Activated CD4-positive, alpha-beta T cell treated with anti-CD3 and anti-CD28 coated beads for 4 hours (primary cell): ENCODE measurements at places on chromosomes 7 and 10.

DNA sequence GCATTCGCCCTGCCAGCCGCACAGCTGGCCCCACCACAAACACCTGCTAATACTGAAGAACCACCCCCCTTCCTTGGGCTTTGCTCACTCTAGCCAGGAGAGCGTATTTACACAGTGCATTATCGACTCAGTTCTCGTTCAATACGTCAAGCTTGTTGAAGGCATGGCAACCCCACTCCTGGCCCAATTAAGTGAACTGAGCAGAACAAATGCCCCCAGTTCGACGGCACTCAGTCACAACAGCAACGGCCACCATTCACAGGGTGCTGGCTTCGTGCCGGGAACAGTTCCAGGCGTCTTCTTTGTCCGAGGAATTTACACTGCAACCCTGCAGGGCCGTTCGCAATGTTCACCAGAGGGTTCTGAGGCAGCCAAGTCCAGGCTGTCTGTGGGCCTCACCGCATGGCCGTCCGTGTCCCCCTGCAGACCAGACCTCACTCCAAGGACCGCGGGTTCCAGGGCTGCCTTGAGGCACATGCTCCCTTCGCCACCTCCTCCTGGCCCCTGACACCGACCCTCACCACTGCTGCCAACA lies 175.3 kb downstream of the DIP2C start:
- no peak for DNase-seq

DNA sequence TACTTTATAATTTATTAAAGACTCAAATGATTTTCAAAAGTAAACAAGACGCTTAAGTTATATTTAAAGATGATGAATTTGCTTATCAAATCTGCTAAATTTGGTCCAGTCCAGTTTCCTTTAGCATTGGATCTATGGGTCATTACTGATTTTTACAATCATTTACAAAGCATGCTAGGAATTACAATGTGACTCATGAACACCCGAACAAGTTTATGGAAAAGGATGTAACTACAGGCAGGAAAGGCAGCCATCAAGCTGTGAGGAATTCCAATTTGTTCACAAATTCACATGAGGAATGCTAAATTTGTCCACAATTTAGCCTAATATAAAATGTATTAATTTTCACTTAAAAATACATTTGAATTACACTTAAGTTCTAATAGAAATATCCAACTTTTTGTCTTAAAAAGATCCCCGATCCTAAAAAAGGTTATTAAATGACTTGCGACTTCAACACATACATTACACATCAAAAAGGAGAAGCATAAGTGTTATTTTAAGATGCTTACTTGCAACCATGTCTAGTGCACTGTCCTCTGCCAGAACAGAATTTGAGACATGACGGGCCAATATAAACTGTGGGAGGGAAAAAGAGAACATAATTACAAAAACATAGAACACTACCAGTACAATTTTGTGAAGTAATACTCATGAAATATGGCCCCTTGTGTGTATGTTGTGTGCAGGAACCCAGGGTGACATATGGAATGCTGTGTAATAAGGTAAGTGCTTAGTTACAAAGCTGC lies 194.2 kb upstream of the SLC26A5 start:
- no peak for DNase-seq

DNA sequence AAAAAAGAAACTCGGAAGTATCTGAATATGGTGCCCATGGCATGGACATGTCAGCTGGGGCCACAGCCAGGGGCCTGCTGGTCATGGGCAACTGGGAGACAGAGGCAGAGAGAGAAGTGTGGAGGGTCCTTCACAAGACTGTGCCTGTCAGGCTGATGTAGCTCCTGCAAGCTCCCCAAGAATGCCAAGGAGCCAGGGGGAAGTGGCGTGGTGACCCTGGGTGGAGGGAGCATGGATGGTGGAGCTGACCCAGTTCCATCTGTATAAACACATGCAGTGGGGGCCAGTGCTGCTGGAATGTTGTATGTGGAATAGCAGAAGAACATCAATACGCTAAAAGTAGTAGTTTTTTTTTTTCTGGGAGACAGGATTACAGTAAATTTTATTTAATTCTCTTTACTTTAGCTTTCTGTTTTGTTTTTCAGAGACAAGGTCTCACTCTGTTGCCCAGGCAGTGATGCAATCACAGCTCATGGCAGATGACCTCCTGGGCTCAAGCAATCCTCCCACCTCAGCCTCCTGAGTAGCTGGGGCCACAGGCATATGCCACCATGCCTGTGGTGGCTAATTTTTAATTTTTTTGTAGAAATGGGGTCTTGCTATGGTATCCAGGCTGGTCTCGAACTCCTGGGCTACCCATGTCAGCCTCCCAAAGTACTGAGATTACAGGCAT lies 10.5 kb upstream of the ZMIZ2 start:
- DNase-seq, result no peak

DNA sequence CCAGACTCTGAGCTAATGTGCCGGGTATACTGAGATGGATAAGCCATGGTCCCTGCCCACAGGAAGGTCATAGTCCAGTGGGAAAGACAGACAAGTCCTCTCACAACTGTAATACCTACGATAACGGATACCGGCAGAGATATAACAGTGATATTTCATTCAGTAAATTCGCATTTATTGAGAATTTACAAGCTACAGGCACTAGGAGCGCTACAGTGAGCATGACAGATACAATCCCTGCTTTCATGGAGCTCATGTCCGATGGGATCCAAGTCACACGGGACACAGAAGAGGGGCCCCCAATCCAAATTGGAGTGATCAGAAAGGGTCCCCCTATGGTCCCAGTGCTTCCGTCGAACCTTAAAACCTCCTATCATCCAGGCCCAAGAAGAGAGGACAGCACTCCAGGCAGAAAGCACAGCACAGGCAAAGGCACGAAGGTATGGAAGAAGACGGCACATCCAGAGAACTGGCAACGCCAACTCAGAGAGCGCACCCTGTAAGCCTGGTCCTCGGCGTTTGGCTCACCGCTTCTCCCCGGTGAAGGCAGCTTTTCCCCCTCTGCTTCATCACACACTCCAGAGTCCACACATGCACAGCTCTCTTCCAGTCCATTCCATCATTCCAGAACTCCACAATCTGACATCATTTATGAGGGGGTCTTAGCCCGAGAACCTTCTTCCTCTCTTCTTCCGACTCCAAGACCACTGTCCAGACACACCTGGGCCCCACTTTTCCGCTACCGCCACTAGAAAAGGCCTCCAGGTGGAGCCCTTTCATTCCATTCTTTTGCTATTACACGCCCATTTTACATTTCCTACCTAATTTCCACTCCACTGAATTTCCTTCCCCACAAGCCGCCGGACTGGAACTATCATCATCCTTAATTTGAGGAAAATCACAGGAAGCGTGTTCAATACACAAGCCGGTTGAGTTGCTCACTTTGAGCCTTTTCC lies 47.8 kb upstream of the NKX2-3 start:
- DNase-seq, result no peak
